ENCODE measurements at places on chromosomes 3 and 15.

DNA sequence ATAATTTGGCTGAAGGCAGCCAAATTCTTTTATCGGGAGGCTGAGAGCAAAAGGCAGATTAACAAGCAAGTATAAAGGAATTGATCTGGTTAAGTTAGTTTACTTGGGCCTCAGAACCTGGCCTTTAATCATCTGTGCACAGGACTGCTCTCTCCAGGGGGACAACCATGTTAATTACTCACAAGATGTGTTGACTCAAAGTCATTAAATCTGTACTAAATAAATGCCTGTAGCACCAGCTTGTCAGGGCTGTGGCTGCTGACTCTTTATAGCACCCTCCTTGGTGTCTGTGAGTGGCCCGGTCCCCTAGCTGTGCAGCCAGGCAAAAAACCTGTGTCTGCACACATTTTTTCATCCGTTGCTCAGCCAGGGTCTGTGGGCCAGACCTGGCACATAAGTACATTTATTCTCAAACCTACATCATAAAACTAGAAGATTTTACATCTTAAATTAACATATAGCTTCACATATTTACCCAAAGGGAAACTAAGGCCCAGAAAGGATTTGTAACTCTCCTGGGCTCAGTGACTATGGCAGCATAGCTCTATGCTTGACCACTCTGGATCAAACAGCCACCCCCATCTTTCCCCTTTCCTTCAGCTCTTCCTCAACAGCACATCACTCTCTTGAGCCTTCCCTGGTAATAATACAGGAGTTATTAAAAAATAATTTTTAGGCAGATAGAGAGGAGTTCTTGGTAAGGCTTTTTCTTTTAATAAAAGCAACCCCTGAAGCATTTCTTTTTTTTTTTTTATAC, 51.4 kb downstream of the NCEH1 start:
- no peak for DNase-seq

DNA sequence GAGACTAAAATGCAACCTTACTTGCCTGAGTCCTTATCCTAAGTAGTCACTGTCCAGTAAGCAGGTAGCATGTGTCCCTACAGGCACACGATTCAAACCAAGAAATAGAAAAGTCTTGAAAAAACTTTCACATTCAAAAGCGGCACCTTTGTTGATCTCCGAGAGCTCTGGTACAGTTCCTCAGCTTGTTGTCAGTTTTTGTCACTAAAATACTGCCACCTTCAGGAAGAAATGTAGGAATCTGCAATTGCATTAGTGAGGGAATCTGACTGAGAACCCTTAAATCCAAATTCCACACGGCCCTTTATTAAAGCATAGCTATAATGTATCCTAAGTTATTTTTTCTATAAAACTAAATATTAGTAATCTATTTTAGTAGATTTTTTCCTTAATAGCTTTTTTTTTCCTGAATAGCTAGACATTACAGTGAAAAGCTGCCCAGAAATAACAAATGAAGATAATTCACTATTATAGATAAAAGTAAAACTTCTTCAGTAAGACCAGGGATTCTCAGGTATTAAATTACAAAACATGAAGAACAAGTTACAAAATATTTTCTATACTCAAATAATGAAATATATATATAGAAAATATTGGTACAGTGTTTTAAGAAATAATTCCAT, 44.0 kb downstream of the CCDC54 start:
- DNase-seq: no peak

- no peak for DNase-seq
Measured at GRCh38 chr3:112875561-112875960, 28.9 kb upstream of the CD200R1L start.

DNA sequence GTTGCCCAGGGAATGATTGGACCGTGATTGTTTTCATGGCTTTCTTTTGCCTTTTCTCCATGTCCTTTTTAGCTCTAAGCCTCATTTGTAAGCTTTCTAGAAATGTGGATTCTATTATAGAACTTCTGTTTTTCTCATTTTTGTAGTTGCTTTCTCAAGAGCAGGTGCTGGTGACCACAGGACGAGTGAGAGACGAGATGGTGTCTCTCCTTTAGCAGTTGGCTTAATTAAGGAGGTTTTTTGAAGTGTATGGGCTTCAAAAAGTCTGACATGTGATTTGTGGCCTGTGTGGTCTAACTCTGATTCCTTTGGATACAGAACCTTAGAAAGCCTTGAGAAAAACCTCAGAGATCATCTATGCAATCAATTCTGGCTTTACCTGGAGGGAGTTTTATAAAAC, 292.8 kb downstream of the LPP start:
- no peak for DNase-seq

DNA sequence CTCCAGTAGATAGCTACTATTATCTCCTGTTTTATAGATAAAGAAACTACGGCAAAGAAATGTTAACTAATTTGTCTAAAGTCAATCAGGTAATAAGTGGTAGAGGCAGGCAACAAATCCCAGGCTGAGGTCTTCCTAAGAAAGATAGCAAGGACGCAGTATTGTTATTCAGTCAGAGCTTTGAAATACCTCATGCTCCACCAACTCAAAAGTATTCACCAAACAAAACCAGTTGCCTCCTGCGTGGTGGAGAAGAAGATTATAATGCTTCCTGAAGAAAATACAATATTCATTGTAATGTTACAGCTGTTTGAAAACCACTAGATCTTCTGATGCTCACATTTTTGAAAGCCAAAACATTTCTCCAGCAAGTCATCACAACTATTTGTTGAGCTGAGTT, 138.2 kb upstream of the CNTN4 start:
- no peak for DNase-seq

DNA sequence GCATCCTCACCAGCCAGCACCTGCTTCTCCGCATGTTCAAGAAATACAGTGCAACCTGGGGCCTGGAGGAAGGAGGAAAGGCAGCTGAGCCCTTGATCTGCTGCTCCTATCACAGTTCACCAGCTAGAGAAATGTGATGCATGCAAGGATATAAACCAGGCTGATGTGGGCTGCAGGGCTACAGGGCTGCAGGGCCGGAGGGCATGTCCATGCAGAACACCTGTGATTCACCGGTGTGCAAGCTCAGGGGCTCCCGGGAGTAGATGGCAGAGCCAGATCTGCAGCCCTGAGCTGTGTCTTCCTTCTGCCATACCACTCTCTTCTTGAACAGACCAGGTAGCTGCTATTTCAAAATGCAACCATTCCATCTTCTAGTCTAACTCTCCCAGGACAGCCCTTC, 84.9 kb downstream of the HMG20A start:
- DNase-seq: no peak

DNA sequence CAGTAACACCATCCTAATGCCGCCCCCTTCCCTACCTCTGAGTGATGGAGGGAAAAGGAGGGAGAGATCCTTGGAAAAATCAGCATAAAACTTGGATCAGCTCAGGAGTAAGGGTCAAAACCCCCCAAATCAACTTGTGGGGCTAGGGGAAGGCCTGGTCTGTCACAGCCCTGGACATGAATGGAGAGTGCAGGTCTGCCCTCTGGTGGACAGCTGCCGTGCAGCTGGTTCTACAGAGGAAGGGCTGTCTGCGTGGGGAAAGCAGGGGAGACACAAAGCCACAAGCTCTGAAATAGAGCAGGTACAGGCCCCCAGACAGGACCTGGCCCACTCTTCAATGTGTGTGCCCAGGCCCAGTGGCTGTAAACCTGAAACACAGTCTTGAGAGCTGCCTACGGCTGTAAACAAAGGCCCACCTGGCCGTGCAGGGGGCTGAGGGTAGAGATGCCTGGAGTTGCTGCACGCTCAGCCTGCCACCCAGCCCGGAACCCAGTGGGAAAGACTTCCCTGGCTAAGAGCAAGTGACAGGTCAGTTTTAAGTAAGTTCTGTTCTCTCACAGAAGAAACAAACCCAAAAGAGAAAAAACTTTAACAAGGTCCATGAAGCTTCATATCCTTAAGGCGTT, 16.4 kb downstream of the CLK3 start:
- no peak for DNase-seq

GRCh38 chr3:31955581-31955980, 25.5 kb downstream of the OSBPL10 start:
- no peak for DNase-seq

DNA sequence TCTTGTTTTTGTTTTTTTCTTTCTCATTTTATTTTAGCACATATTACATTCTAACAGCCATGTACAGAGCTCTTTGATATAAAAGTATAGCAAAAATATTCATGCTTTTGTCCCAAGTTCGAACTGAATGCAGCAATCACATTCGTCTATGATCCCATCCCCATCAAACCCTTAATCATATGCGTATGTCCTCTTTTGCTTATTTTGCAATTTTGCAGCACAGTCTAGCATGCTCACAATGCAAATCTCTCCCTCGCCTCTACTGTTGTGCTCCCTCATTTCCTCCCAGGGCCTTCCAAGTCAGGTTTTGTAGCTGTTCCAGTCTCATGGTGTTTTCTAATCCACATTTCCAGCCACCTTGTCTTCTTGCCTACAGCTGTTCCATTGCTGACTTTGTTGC, 144.6 kb upstream of the VEPH1 start:
- no peak for DNase-seq

GRCh38 chr3:196163666-196164493, 47.3 kb downstream of the ZDHHC19 start:
- no peak for DNase-seq

DNA sequence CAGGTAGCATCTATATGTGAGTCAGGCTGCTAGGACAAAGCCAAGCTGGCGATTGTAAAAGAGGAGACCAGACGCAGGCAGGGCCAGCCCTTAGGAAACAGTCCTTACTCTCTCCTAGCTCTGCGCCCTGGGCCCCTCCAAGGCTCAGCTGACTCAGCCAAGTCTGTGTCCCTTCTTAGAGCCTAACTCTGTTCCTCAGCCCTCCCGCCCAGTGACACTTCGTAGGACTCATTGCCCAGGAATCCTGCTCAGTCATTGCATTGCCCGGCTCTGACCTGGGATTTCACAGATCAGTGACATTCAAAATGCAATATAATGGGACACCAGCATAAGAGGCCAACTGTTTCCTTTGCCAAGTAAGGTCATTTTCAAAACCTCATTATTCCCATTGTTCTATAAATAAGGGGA, 244.2 kb downstream of the TLE3 start:
- DNase-seq: no peak

DNA sequence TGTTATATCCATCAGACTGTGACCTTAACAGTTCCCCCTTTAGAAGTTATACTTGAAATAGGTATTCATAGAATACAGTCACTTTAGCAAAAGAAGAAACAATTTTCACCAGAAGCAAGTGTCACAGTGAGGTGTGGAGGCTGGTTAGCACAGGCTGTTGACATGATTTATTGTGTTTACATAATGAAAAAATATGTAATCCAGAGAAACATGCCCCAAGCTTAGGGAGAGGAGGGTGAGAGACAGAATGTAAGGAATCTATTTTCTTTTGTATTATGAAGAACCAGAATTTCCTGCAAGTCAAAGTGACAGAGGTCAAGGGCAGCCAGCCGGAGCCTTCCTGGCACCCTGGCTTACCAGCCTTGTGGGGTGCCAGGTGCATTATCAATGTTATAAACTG, 4.0 kb downstream of the IL12A start:
- DNase-seq: no peak

DNA sequence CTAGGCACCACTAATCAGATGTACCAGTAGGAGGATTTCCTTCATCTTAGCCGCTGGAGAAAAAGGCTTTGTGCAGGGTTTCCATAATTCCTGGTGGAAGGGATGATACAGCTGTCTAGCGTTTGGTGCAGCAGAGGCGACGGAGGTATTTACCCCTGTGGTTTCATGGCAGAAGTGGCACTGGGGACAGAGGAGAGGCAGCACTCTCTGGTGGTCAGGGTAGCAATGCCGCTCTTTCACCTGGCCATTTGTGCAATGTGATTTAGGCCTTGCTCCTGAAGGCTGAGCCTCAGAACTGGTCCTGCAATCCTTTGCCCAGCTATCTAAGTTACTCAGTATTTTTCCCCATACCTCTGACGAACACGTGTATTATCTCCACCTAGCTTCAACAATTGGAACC, 47.1 kb upstream of the BNIP2 start:
- no peak for DNase-seq
